ENCODE measurements at places on chromosomes 1 and 21.

- DNase-seq: no peak
These were observed 9.7 kb downstream of the GNG12 start for GRCh38 chr1:67823615-67824014.

- DNase-seq: no peak
These were observed 7.5 kb downstream of the TMEM59 start for GRCh38 chr1:54045496-54045895.

DNA sequence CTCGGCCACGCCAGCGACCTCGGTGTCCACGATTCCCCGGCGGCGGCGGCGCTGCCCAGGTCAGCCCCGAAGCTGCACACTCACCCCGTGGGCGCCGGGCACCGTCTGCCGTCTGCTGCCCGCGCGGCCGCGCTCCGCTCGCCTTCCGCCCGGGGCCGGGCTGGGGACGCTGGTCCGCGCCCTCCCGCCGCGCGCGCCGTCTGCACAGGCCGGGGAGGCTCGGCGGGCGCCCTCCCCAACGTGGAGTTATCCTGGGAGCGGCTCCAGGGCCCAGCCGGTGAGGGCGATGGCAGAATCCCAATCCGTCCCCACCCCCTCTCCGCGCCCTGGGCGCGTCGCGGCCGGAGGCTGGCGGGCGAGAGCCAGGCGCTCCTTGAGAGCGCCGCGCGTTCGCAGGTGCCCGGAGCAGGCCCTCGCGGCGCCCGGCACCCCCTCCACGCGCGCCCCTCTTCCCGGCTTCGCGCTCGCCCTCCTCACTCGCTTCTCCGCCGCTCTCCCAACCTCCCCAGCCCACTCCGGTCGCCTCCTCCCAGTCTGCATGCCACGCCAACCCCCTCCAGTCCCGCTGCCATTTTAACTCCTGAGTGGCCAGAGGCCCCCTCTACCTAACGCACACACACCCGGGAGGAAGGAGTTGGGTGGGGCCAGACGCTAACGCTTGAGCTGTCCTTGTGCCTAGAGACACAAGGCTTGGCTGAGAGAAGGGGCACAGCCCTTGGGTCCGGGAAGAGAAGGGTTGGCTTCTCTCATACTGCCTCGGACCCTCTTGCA, at the start of gene LRRN2:
LRRN2 (minus strand) TSS at position 503 of the 771 bp plus-strand sequence. CDS start 65,746 bp downstream, outside the sequence.
- no peak for DNase-seq

DNA sequence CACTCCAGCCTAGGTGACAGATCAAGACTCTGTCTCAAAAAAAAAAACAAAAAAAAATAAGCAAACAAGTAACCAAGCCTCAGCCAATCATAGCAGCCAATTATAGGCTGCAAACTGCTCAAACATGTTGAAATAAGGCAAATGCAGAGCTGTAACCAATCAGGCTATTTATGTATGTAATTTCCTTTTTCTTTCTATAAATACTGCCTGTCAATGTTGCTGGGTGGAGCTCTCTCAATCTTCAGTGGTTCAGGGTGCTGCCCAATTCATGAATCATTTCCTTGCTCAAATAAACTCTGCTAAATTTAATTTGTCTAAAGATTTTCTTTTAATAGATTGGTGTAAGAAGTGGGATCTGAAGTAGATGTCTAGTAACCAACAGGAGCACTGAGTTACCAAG, 11.6 kb upstream of the CD1D start:
- no peak for DNase-seq

- no peak for DNase-seq
These were observed 121.1 kb downstream of the PTPRU start for GRCh38 chr1:29357452-29357851.

GRCh38 chr1:232476538-232476950, 153.4 kb downstream of the SIPA1L2 start:
- no peak for DNase-seq

DNA sequence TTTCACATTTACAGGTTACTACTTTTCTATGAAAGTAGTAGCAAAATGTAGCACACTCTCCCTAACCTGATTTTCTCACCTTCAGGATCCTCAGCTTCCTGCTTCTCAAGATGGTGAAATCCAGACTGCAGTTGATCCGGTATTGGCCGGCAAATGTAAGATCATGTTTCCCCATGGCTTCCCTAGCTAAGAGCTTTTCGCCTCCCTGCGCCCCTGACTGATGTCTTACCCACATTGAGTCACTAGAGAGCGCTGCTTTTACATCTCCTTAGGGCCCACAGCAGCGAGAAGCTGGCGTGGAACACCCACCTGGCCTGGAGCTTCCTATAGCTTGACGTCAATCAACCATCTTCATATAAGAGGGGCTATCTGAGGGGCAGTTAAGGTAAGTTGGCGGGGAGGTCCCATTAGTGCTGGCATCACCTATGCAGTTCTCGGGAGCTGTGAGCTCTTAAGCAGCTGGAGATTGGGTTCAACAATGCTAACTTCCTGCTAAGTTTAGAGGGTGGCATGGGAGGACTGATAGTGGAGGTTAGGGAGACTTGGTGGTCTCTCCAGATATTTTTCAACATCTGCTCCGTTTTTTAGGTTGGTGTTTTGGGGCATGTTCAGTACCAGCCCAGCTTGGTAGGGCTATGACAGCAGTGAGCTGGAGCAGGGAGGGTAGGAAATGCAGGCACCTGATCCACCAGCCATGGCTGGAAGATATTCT, 5.5 kb downstream of the PTPN7 start:
- DNase-seq: peak; percentile 75

GRCh38 chr1:26138974-26139558, 19.8 kb upstream of the FAM110D start:
- no peak for DNase-seq

DNA sequence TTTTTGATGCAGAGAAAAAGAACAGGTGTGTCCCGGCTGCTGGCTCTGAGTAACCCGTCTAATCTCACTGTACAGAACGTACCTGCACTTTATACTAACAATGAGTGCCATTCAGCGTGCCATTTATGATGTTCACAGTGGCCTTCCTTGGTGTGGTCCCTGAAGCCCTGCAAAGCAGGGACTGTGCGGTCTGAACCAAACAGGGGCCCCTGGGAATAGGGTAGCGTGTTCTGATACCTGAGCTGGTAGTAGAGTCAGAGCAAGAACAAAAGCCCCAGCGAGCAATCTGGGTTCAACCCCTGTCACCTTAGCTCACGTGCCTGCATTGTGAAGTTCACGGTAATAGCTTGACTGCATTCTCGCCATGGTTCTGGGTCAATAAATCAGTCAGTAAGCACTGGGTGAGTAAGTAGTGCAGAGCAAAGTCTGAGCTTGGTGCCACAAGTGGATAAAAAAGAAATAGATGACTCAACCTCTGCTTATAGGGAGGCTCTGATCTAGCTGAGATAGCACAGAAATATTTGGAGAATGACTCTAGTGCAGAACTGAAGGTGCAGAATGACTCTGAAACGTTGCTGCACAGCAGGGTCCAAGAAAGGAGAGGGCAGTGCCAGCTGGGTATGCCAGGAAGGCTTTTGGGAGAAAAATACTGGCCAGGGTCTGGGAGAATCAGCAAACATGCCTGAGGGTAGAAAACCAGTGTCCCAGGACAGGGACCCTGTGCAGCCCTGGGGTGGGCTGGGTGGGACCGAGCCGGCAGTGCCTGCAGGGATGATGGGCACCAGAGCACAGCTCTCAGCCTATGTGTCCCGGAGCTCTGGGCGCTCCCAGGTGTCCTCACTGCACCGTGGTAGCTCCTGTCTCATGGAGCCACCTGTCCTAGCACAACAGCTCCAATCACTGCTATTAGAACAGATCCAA, 125.9 kb downstream of the RHOU start:
- no peak for DNase-seq

DNA sequence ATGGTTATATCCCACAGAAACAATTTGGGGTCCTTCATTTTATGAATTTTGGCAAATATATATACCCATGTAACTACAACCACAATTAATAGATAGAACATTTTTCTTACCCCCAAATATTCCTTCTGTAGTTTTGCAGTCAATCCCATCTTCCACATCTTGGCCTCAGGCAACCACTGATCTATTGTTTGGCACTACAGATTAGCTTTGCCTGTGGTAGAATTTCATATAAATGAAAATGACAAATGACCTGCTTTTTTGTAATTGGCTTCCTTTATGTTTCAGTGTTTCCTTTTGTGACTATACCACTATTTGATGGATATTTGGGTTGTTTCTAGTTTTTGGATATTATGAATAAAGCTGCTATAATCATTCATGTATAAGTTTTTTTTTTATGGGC, 91.5 kb downstream of the MAST2 start:
- no peak for DNase-seq

GRCh38 chr1:114154146-114154962, 685 bp upstream of the SYT6 start:
- no peak for DNase-seq

- no peak for DNase-seq
These were observed 5.1 kb downstream of the FHAD1 start for GRCh38 chr1:15251857-15252835.

GRCh38 chr1:156368889-156369684, at the start of gene RHBG:
RHBG (plus strand) TSS chr1:156369211; CDS start chr1:156369250, 39 bp downstream.
- DNase-seq: peak; percentile 10

- no peak for DNase-seq
These were observed 67.0 kb upstream of the ZRANB2 start for GRCh38 chr1:71147637-71148360.

- peak; percentile 45 for DNase-seq
These were observed at the start of gene B4GALT2 for GRCh38 chr1:43978551-43979260. B4GALT2 (plus strand) TSS chr1:43979210; CDS start chr1:43981161, 1,951 bp downstream.

DNA sequence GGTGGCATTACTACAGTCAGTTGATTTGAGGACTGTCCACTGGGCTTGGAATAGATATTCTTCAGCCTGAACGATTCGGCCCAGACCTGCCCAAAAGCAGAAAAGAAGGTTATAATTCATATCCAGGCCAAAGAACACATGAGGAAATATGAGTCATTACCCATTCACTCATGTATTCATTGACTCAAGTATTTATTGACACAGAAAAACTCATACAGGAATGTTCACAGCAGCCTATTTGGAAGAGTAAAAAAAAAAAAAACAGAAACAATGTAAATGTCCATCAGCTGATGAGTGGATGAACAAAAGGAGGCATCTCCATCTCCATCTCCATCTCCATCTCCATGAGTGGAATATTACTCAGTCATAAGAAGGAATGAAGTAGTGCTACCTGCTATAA, 15.9 kb downstream of the ZMYND12 start:
- DNase-seq: no peak

GRCh38 chr1:4090556-4090955, 190.5 kb upstream of the C1orf174 start:
- DNase-seq: no peak

DNA sequence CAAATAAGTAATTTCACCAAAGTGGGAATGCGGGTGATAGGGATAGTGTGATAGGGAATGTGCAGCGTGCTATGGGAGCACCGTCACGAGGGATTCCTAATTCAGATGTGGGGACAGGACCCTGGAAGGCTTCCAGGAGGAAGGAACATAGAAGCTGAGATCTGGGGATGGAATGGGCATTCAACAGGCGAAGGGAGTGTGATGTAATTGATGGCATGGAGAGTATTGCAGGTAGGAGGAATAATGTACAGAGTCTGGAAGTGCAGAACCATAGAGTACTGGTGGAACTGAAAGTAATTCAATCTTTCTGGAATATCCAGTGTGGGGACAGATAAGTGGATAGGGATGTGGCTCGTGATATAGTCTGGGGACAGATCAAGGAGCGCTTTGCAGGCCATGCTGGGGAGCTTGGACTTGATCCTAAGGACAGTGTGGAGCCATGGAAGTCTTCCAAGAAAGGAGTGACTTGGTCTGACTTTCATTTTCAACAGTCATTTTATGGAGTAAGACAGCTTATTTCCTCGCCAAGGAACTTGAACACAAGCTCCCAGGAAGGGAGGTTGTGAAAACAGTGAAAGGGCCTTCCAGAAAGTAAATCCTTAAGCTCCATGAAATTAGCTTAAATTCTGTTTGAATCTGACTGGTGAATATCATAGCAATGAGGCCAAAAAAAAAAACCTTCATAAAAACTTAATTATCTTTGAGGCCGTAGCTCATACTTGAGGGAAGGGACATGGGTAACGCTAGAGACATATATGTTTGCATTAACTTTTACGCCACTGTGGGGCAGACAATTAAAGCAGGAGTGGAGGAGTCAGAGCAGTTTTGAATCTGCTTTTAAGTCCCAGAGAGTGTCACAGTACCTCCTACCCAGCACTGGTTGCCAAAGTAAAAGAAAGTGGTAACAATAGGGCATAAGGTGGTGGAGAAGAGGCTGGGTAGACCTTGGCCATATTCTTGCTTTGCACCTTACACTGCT, 55.8 kb downstream of the ROR1 start:
- DNase-seq: no peak

DNA sequence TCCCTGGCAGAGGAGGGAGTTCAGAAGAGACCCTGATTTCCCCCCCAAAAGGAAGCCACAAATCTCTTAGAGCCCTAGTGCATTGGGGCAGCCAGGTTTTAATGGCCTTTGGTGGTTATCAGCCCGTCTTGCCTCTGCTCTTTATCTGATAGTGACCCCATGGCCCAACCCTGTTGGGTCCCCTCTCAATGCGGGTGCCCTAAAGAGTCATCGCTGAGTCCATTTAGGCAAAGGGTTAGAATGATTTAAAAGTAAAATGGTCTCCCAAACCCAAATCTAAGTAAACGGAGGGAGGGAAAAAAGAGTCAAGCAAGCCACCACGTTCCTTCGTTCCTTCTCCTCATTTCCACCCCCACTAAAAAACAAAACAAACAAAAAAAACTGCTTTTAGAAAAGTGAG, 164.0 kb downstream of the RUNX1 start:
- DNase-seq: no peak

DNA sequence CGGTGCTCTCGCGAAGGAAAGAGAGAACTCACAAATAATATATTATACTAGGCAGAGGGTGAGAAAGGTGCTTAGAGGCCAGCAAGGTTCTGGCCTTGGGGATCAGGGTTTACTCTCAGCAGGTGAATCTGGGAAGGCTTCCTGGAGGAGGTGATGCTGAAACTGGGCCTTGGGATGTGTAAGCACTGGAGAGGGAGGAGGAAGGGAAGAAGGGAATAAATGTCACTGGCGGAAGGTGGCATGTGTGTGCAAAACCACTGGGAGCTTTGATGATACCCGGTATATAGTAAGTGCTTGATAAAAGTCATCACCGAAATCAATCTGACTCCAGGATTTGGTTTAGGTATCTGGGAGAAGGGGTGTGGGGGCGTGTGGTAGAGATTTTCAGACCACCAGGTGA, 24.4 kb downstream of the SPSB1 start:
- DNase-seq: no peak

GRCh38 chr1:111140680-111140967, 601 bp downstream of the CEPT1 start:
- DNase-seq: no peak
